ENCODE measurements at places on chromosomes 6 and 20. TPM values are rescaled to one million over a fixed set of nuclear protein-coding genes. Genes with fewer than 3 reads are reported as not detected.

Gene RBPJL
- total RNA-seq: 0.12 TPM

- H3K27me3 ChIP-seq: no peaks in the 10 kb centered on the region
- no peak overlapping the region for H3K4me3 ChIP-seq
- no peak overlapping the region for H3K27ac ChIP-seq
- H3K4me1 ChIP-seq: no peaks in the 10 kb centered on the region
- no peaks in the 10 kb centered on the region for H3K36me3 ChIP-seq
Observed at GRCh38 chr6:12386816-12387215, 96.7 kb downstream of the EDN1 start.

- peaks cover 1% of the 10 kb centered on the region for H3K36me3 ChIP-seq
- peaks cover 25% of the 10 kb centered on the region for H3K4me1 ChIP-seq
- no peaks in the 10 kb centered on the region for H3K27me3 ChIP-seq
- DNase-seq: no peak
- H3K4me3 ChIP-seq: no peak overlapping the region
- no peak overlapping the region for H3K27ac ChIP-seq
Observed at GRCh38 chr6:138531387-138531786, 32.1 kb upstream of the NHSL1 start.

- H3K4me3 ChIP-seq: no peak overlapping the region
- DNase-seq: no peak
- H3K27me3 ChIP-seq: no peaks in the 10 kb centered on the region
- no peak overlapping the region for H3K27ac ChIP-seq
- H3K36me3 ChIP-seq: no peaks in the 10 kb centered on the region
Observed at GRCh38 chr6:45310118-45310788, 17.9 kb upstream of the RUNX2 start.

DNA sequence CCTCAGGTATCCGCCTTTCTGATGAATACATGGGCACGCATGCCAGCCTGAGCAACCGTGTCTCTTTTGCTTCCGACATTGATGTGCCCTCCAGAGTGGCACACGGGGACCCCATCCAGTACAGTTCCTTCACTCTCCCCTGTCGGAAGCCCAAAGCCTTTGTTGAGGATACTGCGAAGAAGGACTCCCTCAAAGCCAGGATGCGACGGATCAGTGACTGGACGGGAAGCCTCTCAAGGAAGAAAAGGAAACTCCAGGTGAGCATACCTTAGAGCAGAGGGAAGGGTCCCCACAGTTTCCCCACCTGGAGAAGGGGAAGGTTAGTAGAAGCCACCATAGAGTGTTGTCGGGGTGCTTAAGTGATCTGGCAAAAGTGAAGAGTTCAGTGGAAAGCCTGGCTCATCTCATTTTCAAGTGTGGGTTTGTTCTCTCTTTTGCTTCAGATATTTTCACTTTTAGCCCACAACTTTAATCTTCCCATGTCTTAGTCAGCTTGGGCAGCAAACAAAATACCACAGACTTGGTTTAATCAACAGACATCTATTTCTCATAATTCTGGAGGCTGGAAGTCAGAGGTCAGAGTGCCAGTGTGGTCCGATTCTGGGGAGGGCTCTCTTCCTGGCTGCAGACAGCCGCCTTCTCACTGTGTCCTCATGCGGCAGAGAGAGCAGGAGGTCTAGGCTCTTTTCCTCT is 133.5 kb upstream of the CLDN20 start:
- no peaks in the 10 kb centered on the region for H3K4me1 ChIP-seq
- no peaks in the 10 kb centered on the region for H3K36me3 ChIP-seq
- no peak for DNase-seq
- no peak overlapping the region for H3K4me3 ChIP-seq
- no peak overlapping the region for H3K27ac ChIP-seq
- H3K27me3 ChIP-seq: no peaks in the 10 kb centered on the region

GRCh38 chr20:14599613-14600012 is 262.2 kb upstream of the FLRT3 start:
- no peak for DNase-seq
- H3K4me1 ChIP-seq: no peaks in the 10 kb centered on the region
- H3K36me3 ChIP-seq: no peaks in the 10 kb centered on the region
- no peak overlapping the region for H3K27ac ChIP-seq

GRCh38 chr6:157270308-157270707 is 53.0 kb downstream of the TMEM242 start:
- H3K27ac ChIP-seq: no peak overlapping the region
- DNase-seq: no peak
- no peak overlapping the region for H3K4me3 ChIP-seq
- no peaks in the 10 kb centered on the region for H3K27me3 ChIP-seq

DNA sequence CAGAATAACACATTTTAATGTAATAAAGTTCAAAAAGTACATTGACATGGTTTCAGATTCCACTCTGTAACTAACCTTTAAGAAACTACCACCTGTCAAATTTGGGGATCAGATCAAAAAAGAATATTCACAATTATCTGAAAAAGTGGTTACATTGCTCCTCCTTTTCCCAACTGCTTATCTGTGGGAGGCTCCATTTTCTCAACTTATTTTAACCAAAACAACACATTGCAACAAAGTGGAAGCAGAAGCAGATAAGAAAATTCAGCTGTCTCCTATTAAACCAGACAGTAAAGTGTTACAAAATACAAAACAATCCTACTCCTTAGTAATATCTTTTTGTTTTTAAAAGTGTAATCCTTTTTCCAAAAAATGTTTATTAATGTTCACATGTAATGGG is 61.4 kb downstream of the PDSS2 start:
- H3K36me3 ChIP-seq: peaks cover 6% of the 10 kb centered on the region
- H3K27ac ChIP-seq: no peak overlapping the region
- no peaks in the 10 kb centered on the region for H3K27me3 ChIP-seq
- no peaks in the 10 kb centered on the region for H3K4me1 ChIP-seq
- no peak for DNase-seq
- no peak overlapping the region for H3K4me3 ChIP-seq

DNA sequence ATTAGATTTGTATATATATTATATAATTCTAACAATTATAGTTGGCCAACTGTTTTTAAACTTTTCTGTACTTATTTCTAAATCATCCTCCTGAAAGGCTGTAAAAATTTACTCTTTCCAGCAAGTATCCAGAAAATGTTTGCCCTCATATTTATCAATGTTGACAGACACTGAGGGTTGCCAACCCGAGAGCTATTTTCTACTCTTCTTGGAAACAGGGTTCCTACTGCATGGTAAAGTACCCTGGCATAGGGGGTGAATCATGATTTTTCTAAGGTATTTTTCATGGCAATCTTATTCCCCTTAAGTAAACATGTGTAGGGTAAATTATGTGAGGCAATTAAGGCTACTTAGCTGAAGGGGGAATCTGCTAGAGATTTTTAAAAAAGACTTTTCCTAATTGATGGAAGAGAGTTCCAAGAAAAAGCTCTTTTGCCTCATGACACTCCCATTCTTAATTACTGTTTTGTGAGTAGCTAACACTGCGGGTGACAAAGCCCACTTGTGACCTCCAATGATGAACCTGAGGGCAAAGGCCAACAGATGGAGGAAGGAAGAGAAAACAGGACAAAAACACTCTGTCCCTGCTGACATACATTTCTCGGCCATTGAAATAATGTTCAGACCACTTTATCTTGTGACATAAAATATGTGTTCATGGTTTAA is 37.9 kb downstream of the GPX5 start:
- no peak overlapping the region for H3K27ac ChIP-seq
- DNase-seq: no peak
- H3K4me1 ChIP-seq: no peaks in the 10 kb centered on the region
- H3K36me3 ChIP-seq: no peaks in the 10 kb centered on the region

- no peaks in the 10 kb centered on the region for H3K36me3 ChIP-seq
- DNase-seq: no peak
- no peaks in the 10 kb centered on the region for H3K27me3 ChIP-seq
- H3K27ac ChIP-seq: no peak overlapping the region
Observed at GRCh38 chr6:79586548-79586947, 44.6 kb upstream of the SH3BGRL2 start.

DNA sequence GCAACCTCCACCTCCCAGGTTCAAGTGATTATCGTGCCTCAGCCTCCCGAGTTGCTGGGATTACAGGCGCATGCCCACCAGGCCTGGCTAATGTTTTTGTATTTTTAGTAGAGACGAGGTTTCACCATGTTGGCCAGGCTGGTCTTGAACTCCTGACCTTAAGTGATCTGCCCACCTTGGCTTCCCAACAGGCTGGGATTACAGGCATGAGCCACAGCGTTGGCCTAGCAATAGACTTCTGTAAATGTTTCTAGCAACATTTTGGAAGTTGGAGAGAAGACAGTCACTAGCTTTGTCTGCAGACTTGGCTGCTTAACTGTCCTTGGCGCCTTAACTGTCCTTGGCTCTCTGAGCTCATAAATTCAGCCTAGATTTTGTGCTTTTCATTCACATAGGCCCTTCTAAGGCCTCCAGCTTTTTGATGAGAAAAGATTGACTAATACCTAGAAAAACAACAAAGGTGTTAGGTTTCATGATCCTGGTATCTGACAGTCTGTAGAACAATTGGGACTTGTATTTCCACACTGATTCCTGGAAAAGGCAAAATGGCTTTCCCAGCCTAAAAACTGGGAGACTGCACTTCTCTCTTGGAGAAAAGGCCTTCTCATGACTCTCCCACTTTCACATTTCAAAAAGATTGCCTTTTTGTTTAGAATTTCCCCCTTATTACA is 49.7 kb downstream of the OR2B2 start:
- DNase-seq: peak; percentile 5
- H3K36me3 ChIP-seq: no peaks in the 10 kb centered on the region
- no peak overlapping the region for H3K4me3 ChIP-seq
- peaks cover 8% of the 10 kb centered on the region for H3K4me1 ChIP-seq
- no peak overlapping the region for H3K27ac ChIP-seq

DNA sequence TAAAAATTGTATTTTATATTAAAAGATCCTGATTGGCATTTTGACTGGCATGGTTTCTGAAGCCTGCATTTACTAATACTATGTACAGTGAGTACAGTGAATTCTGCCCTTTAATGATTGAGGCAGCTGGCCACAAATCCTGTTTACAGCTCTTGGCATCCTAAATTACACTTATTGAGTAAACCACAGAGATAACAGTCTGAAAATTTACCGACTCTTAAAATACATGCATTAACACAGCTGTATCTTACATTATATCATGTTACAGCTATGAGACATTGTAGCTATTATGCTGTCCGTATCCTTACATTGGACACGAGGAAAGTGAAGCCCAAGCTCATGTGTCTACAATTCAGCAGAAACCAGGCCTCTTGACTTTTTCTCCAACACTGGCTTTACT is 90.8 kb downstream of the FAM83B start:
- no peak overlapping the region for H3K27ac ChIP-seq
- no peaks in the 10 kb centered on the region for H3K36me3 ChIP-seq
- peak; percentile 60 for DNase-seq
- peaks cover 8% of the 10 kb centered on the region for H3K4me1 ChIP-seq
- no peaks in the 10 kb centered on the region for H3K27me3 ChIP-seq

GRCh38 chr6:161105408-161105807 is 113.8 kb downstream of the MAP3K4 start:
- no peak overlapping the region for H3K27ac ChIP-seq
- no peak for DNase-seq
- H3K4me3 ChIP-seq: no peak overlapping the region
- H3K36me3 ChIP-seq: peaks cover 32% of the 10 kb centered on the region
- H3K4me1 ChIP-seq: no peaks in the 10 kb centered on the region

GRCh38 chr6:136435101-136435500 is 115.1 kb downstream of the MAP7 start:
- H3K27me3 ChIP-seq: no peaks in the 10 kb centered on the region
- H3K4me1 ChIP-seq: no peaks in the 10 kb centered on the region
- no peak overlapping the region for H3K4me3 ChIP-seq
- no peak overlapping the region for H3K27ac ChIP-seq
- no peak for DNase-seq

Gene HAO1
- total RNA-seq: not detected

Gene ANGPT4
- not detected for total RNA-seq

Gene OR12D3
- not detected for total RNA-seq

DNA sequence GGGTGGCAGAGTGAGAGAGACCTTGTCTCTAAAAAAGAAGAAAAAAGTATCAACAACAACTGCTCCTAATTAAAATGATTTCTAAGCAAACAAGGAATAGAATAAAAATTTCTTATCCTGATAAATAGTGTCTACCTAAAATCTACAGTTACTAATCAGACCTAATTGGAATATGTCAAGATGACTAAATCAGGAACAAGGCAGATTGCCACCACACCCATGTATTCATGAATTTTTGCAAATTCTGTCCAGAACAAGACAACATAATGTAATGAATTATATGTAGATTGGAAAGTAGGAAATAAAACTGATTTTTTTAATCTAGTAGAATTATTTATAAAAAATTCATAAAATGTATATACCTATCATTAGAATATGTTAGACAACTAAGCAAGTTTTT is 339.8 kb downstream of the NKAIN2 start:
- DNase-seq: no peak
- H3K4me1 ChIP-seq: peaks cover 5% of the 10 kb centered on the region
- no peaks in the 10 kb centered on the region for H3K27me3 ChIP-seq
- no peaks in the 10 kb centered on the region for H3K36me3 ChIP-seq
- no peak overlapping the region for H3K4me3 ChIP-seq

GRCh38 chr6:46221222-46221793 is 50.5 kb upstream of the ENPP5 start:
- DNase-seq: peak; percentile 67
- H3K36me3 ChIP-seq: no peaks in the 10 kb centered on the region
- no peaks in the 10 kb centered on the region for H3K27me3 ChIP-seq
- peaks cover 10% of the 10 kb centered on the region for H3K4me1 ChIP-seq
- no peak overlapping the region for H3K27ac ChIP-seq

Gene PKHD1
- total RNA-seq: 0.15 TPM

Gene CCM2L
- total RNA-seq: 12.8 TPM

Gene TFAP2D
- not detected for total RNA-seq

DNA sequence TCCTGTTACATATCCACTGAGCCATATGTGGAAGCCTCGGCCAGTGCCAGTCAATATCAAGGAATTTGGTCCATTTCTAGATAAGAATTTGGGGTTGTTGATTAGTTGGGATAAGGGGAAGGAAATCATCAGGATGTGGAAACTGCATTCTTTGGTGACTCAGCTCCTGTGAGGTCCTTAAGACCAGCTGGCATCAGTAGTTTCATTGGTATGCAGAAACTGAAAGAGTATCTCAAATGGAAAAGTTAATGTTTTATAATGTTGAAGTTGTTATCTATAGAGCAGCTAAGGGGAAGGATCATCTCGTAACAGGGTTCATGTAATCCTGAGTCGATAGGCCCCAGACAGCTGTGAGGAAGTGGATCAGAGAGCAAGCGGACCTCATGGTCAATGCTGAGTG is 87.9 kb upstream of the PRND start:
- peaks cover 3% of the 10 kb centered on the region for H3K27me3 ChIP-seq
- peak overlapping the region; percentile 65 for H3K27ac ChIP-seq
- DNase-seq: no peak

Gene KHDRBS2
- total RNA-seq: 6.3 TPM

- H3K4me3 ChIP-seq: no peak overlapping the region
- H3K36me3 ChIP-seq: peaks cover 39% of the 10 kb centered on the region
- H3K27ac ChIP-seq: no peak overlapping the region
- no peaks in the 10 kb centered on the region for H3K27me3 ChIP-seq
- no peaks in the 10 kb centered on the region for H3K4me1 ChIP-seq
- no peak for DNase-seq
Observed at GRCh38 chr20:35559042-35559693, 17.3 kb downstream of the ERGIC3 start.

Data from lung (tissue), 17 donors.